ENCODE measurements at places on chromosomes 5 and 9. TPM values are rescaled to one million over a fixed set of nuclear protein-coding genes. Genes with fewer than 3 reads are reported as not detected.

DNA sequence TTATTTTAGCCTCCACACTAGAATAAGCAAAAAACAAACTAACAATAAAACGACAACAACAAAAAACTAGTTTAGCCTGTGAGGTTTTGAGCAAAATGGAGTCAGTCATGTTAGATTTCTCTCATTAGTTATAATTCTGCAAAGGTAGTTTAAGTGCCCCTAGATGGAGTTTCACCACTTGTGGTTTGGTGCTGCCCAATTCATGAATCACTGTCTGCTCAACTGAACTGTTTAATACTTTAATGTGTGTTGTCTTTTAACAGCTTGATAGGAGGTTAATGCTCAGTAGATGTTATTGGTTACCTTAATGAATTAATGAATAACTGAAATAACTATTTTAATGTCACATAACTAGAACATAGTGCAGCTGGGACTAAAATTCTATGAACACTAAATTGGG lies 3.5 kb upstream of the PLAA start:
- peaks cover 21% of the 10 kb centered on the region for H3K4me1 ChIP-seq
- no peak overlapping the region for H3K4me3 ChIP-seq
- no peaks in the 10 kb centered on the region for H3K36me3 ChIP-seq
- no peaks in the 10 kb centered on the region for H3K27me3 ChIP-seq
- DNase-seq: no peak

GRCh38 chr5:51748647-51749046 lies 365.4 kb downstream of the ISL1 start:
- no peaks in the 10 kb centered on the region for H3K4me1 ChIP-seq
- no peak for DNase-seq
- no peaks in the 10 kb centered on the region for H3K27me3 ChIP-seq
- H3K27ac ChIP-seq: no peak overlapping the region

- DNase-seq: no peak
- H3K4me1 ChIP-seq: peaks cover 8% of the 10 kb centered on the region
- no peak overlapping the region for H3K27ac ChIP-seq
- H3K27me3 ChIP-seq: peaks cover 33% of the 10 kb centered on the region
- no peaks in the 10 kb centered on the region for H3K36me3 ChIP-seq
- no peak overlapping the region for H3K4me3 ChIP-seq
Measured at GRCh38 chr9:97840521-97840920, 12.5 kb upstream of the FOXE1 start.

- no peak overlapping the region for H3K4me3 ChIP-seq
- peaks cover 3% of the 10 kb centered on the region for H3K27me3 ChIP-seq
- no peak overlapping the region for H3K27ac ChIP-seq
- DNase-seq: no peak
Measured at GRCh38 chr9:91395553-91396471, 27.8 kb downstream of the NFIL3 start.

- DNase-seq: no peak
- peaks cover 16% of the 10 kb centered on the region for H3K4me1 ChIP-seq
- no peaks in the 10 kb centered on the region for H3K27me3 ChIP-seq
- H3K27ac ChIP-seq: no peak overlapping the region
- H3K4me3 ChIP-seq: no peak overlapping the region
Measured at GRCh38 chr5:123449424-123449974, 26.3 kb upstream of the CEP120 start.

SH3GL2 gene
- 5.8 TPM for total RNA-seq

DRD1 gene
- not detected for total RNA-seq

COL15A1 gene
- total RNA-seq: 0.44 TPM

PAX5 gene
- 4.4 TPM for total RNA-seq

PITX1 gene
- total RNA-seq: 0.07 TPM
